NAMALWA (cell line): ENCODE measurements at places on chromosomes 12 and 14.
A peak's percentile ranks its signal among the peaks of the same experiment; 100 is the strongest.

GRCh38 chr12:56161690-56162351 lies 3.7 kb downstream of the MYL6 start:
- DNase-seq = no peak

DNA sequence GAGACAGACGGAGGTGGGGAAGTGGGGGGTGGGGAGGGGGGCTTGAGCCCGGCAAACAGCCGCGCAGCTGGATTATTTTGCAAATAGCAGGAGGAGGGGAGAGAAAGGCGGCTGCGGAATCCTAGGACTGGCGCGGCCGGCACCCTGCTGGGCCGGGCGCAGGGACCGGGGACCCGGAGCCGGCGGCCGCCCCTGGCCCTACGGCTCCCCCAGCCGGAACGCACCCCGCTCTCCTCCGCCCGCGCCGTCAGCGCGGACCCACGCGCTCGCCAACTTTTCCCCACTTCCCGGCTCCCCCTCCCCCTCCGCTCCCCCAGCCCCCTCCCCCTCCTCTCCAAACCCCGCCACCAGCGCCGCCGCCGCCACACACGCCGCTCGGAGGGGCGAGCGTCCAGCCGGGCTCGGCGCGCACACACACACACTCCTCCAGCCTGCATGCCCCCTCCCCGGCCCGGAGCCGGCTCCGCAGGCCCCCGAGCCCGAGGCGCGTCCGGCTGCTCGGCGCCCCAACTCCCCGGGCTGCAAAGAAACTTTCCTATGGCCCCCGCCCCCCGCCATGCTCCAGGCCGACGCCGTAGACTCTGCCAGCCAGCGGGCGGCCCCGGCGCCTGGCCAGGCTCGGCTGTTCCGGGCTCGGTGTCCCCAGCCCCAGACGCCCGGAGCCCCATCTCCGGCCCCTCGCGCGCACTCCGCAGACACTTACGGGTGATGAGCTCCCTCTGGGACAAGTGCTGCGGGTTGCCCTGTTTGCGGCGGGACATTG lies 1.4 kb downstream of the BCL11B start:
- no peak for DNase-seq

- DNase-seq = no peak
Observed at GRCh38 chr12:68856510-68856909, 48.5 kb downstream of the MDM2 start.

DNA sequence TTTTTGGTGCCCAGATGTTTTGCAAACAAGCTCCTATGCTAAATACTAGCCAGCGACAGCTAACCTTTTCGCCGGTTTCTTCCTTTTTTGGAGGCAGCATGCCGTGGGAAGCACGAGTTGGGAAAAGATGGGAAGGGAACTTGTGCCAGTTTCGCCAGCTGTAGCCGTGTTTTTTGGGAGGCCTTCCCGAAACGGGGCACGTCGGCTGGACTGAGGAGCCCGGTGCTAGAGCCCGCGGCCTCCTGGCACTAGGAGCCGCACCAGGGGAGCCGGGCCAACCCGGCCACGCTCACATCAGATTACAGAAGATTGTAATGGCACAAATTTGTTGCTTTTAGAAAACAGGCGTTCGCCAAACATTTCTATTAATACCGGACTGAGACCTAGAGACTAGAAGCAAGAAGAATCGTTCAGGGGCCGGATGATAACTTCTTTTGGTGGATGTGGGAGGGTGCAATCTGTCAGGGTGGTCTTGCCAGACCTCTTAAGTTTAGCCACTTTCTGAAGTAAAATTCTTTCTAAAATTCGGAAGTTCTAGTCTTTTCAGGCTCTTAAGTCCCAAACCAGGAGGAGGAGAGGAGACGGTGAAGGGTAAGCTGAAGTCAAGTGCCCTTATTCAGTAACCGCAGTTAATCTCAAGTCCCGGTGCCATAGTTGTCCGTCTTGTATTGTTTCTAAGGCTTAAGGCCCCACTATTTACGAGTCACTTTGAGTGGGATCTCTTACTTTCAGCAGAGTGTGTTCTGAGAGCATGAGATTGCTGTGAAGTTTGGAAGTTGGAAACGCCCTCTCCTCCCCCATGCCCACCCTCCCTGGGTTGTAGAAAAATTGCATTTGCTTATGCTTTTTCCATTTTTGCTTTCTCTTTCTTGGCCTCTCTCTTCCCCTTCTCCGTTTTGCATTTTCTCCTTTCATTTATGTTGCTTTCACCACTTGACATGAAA lies 1.3 kb downstream of the RASSF3 start:
- DNase-seq = peak; percentile 67

- no peak for DNase-seq
Observed at GRCh38 chr14:74161526-74162158, 76.9 kb downstream of the LIN52 start.

GRCh38 chr12:69003991-69004390 lies 71.0 kb upstream of the CPM start:
- DNase-seq = no peak

GRCh38 chr14:68762953-68763764 lies 29.7 kb downstream of the ZFP36L1 start:
- no peak for DNase-seq
